ENCODE measurements at places on chromosomes 4 and X.

DNA sequence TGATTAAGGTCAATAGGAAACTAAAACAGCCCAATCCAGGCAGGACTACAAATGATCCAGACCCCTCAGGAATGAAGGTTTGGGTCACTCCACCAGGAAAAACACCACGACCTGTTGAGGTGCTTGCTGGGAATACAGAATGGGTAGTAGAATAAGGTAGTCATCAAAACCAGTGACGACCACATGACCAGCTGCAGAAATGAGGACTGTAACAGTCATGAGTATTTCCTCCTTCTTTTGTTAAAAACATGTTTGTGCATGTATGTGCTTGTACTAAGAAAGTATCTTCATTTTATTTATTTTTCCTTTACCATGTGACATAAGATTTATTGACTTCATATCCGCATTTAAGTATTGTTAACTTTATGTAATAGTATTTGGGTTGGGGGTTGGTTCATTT lies 603.5 kb upstream of the NR3C2 start:
- no peak for DNase-seq

GRCh38 chr4:139419388-139419914 lies 34.5 kb upstream of the RAB33B start:
- DNase-seq: no peak

DNA sequence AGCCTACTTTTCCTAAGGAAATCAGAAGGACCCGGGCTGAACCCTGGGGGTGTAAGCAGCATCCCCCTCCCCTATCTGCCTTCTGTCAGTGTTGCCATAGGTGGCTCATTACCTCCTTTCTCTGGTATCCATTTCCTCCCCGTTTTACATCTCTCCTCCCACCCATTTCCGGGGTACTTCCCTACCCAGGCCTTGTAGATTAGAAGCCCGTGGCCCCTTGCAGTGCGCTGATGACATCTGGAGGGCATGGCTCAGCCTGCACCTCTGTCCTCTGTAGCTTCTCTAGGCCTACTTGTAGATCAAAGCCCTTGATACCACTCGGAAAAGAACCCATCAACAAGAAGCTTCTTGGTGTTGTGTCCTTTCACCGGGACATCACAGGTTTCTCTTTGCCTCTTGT lies 71.8 kb downstream of the NBDY start:
- no peak for DNase-seq

- DNase-seq: no peak
These were observed 8.0 kb downstream of the IBSP start for GRCh38 chr4:87807402-87807801.

GRCh38 chr4:76546327-76546726 lies 111.3 kb downstream of the SHROOM3 start:
- no peak for DNase-seq

- DNase-seq: no peak
These were observed 20.2 kb upstream of the MGST2 start for GRCh38 chr4:139645458-139645857.

DNA sequence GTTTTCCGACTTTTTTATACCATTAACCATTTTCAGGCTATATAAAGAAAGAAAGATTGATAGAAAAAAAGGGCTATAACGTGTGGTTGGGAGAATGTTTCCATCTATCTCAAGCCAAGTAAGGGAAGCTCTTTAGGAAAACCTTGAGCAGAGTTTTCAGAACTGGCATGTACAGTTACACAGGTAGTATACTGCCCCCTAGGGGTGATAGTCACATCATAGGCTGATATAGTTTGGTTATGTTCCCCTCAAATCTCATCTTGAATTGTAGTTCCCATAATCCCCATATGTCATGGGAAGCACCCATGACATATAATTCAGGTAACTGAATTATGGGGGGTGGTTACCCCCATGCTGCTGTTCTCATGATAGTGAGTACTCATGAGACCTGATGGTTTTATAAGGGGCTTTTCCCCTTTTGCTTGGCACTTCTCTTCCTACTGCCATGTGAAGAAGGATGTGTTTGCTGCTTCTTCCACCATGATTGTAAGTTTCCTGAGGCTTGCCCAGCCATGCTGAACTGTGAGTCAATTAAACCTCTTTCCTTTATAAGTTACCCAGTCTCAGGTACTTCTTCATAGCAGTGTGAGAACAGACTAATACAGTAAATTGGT lies 186.8 kb downstream of the TMA16 start:
- no peak for DNase-seq

Data from central memory CD8-positive, alpha-beta T cell (primary cell).